ENCODE measurements at places on chromosomes 2 and 18.

DNA sequence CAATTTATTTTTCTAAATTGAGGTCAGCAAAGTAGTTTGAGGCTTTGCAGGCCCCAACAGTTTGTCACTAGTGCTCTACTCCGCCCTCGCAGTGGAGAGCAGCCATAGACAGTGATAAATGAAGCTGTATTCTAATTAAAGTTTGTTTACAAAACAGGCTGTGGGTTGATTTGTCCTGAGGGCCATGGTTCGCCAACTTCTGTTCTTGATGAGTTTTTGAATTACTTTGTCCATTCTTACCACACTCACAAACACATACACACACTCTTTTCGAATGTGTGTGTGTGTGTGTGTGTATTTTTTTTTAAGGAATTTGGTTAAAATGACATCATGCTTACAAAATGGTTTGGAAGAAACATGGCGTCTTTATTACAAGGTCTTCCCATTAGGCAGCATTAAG is 68.6 kb downstream of the MTCL1 start:
- DNase-seq: no peak

GRCh38 chr18:1014509-1014908 is 109.8 kb downstream of the ADCYAP1 start:
- peak; percentile 98 for DNase-seq

- DNase-seq: no peak
Observed at GRCh38 chr2:1569879-1570450, 156.7 kb downstream of the TPO start.

DNA sequence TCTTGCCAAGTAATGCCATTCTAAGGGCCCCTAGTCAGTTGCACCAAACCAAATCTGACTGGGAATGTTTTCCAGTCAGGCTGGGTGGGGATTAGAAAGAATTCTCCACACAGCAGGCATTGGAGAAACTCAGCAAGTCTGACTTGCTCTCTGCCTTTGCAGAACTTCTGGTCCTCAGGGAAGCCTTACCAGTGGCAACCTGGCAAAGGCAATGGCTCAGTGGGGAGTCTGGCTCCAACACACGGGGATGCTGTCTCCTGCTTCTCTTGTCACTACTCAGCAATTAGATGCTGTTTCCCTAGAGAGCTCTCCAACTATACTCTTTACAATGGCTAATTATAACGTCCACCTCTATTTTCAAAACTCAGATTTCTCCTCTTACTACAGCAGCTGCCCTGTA is 810.7 kb downstream of the LRRTM4 start:
- DNase-seq: no peak

GRCh38 chr2:119860924-119861323 is 101.2 kb downstream of the PTPN4 start:
- peak; percentile 89 for DNase-seq

DNA sequence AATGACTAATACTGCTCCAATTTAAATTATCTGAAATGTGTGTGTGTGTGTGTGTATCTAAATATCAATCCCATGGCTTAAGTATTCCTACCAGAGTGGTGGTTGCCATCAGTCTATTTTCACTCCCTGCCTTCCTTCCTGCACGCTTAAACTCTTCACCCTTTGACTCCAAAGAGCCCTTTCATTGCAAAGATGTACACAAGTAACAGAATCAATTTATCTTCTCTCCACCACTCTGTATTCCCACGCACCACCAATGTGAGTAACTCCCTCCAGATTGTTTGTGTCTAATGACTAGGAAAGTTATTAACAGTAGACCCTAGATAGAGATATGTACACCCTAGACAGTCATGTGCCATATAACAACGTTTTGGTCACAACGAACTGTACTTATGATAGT is 42.8 kb downstream of the ARL6IP6 start:
- no peak for DNase-seq

DNA sequence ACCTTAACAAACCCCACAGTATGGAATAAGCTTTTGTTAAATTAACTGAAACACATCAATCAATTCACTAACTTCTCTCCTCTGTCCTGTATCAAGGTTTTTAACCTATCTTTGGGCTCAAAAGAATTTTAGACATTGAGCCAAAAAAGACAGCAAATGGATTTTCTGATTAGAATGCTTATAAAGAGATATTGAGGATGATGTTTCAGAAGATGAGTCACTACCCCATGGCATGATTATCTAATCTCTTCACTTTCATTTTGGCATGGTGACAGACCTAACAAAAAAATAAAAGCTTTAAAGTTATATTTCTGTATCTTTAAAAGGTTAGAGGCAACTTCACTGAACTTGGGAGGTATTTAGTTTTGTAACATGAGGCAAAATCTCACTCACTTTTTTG is 55.5 kb downstream of the SGPP2 start:
- DNase-seq: no peak

- DNase-seq: peak; percentile 41
Observed at GRCh38 chr18:58208207-58208932, 164.3 kb downstream of the NEDD4L start.

- DNase-seq: no peak
Observed at GRCh38 chr2:8538931-8539621, 142.8 kb upstream of the ID2 start.

- no peak for DNase-seq
Observed at GRCh38 chr2:197255543-197255942, 55.0 kb downstream of the ANKRD44 start.

GRCh38 chr18:46424898-46425297 is 232.1 kb downstream of the LOXHD1 start:
- DNase-seq: no peak

DNA sequence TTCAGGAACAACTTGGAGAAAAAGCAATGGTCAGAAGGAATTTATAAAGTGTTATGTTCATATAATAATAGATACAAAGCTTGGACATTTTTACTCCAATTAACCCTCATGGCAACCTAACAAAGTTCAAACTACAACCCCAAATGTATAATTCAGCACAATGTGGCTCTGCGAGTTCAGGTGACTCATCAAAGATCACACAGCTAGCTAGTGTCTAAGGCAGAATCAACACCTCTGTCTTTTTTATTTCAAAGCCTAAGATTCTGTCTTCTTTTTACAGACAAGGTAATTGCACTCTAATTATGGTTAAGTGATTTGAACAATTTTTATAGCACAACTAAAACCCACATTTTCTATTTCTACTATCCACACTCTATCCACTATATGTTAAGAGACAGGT is 90.5 kb downstream of the CHST9 start:
- DNase-seq: no peak

- peak; percentile 74 for DNase-seq
Observed at GRCh38 chr2:178008636-178009289, 63.8 kb downstream of the PDE11A start.

- DNase-seq: no peak
Observed at GRCh38 chr2:25043241-25043867, 1.5 kb downstream of the EFR3B start.

DNA sequence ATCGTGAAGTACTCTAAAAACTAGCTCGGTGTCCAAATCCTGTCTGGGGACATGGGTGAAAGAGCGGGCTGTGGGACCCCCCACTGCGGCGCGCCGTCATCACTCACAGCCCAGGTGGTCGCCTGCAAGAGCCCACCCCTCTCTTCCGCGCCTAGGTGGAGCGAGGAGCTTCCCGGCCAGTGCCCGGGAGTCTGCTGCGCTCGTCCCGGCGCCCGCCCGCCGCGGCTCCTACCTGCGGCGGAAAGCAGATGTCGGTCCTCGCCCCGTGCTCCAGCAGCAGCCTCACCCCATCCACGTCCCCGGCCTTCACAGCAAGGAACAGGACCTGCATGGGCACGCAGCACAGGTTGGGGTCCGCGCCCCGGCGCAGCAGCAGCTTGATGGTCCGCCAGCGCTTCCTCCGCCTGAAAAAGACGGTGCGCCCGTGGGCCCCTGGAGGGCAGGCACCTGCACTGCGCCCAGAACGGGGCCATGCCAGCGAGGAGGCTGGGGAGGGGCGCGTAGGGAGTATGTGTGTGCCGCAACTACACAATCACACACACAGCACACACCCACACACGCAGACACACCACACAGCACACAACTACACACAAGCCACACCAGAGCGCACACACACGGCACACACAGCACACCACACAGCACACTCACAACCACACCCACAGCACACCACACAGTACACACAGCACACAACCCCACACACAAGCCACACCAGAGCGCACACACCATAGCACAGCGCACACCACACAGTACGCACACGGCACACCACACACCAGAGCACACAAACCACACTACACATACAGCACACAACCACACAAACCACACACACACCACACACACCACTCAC is 37.4 kb downstream of the ANKMY1 start:
- no peak for DNase-seq

- no peak for DNase-seq
Observed at GRCh38 chr2:98802344-98802743, 71.4 kb upstream of the MGAT4A start.

DNA sequence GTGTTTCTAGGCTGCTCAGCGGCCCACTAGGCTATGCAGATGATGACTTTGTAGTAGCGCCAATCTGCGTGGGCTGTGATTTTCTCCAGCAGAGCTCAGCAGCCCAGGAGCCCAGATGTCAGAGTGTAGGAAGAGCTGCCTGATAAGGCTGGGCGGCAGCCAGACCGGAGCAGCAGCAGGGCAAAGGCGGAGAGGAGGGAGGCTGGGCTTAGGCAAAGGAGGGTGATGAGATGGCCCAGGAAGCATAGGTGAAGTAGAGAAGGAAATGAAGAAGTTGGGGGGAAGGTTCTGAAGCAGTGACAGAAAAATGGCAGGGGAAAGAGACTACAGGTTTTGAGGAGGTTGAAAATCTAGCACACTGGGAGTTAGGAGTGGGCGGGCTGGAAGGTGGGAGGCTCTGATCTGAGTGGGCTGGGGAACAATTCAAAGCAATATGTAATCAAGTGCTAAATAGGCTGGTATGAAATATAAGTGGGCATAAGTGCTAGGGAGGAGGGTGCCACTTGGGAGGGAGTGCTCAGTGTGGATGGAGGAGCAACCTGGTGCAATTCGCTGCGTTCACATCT is 50.6 kb upstream of the STPG4 start:
- DNase-seq: peak; percentile 82

- DNase-seq: peak; percentile 45
Observed at GRCh38 chr2:28155627-28156026, 237.0 kb upstream of the FOSL2 start.

GRCh38 chr2:103445347-103445746 is 683.5 kb downstream of the TMEM182 start:
- DNase-seq: peak; percentile 31

GRCh38 chr2:204681412-204681811 is 136.1 kb downstream of the PARD3B start:
- no peak for DNase-seq

DNA sequence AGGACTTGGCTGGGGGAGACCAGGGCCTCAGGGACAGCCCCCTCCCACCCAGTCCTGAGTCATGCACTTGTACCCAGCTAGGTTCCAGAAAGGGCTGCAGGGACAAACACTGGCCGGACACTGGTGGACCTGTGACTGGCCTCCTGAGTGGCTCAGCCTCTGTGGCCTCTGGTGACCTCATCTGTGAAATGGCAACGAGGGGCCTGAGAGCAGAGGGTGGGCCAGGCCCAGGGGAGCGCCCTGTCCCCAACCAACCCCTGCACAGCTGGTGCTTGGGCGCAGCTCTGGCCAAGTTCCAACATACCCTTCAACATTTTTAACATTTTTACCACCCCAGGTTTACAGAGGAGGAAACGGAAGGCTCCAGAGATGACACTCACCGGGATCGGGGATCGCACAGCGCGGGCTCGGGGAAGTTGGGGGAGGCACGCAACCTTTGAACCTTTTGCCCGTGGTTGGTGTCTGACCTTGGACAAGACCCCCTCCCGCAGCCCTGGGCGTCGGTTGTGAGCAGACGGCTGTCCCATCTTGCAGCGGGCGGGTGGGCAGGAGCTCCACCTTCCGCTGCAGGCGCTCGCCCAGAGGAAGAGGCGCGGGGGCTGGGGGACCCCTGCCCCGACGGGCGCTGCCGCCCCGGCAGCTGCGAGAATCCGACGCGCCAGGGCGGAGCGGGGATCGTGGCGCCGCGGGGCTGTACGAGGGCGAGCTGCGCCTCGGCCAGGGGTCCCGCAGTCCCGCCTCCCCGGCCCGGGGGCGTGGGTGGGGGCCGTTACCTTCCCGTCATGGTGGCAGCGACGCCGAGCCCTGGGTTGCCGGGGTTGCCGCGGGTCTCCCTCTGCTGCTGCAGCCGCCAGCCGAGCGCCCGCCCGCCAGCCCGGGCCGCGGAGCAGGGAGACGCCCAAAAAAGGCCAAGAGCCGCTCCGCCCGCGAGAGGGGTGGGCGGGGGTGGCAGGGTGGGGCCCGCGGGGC is 805 bp downstream of the LIMS2 start:
- DNase-seq: peak; percentile 42

DNA sequence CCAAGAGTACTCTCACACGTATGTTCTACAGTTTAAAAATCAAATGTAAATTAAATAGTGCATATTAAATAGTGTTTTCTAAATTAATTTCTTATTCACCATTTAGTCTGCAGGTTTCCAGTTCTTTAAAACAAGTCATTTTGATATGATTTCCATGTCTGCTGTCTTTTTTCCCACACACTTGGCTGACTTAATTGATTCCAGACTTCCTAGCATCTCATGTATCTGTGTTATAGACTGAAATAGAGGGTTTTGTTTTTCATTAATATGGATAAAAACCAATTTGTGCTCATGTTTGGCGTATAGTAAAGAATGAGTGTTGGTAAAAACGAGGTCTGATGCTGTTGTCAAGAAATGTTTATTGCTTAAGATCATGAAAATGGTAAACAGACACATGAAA is 104.3 kb downstream of the SRBD1 start:
- DNase-seq: no peak

DNA sequence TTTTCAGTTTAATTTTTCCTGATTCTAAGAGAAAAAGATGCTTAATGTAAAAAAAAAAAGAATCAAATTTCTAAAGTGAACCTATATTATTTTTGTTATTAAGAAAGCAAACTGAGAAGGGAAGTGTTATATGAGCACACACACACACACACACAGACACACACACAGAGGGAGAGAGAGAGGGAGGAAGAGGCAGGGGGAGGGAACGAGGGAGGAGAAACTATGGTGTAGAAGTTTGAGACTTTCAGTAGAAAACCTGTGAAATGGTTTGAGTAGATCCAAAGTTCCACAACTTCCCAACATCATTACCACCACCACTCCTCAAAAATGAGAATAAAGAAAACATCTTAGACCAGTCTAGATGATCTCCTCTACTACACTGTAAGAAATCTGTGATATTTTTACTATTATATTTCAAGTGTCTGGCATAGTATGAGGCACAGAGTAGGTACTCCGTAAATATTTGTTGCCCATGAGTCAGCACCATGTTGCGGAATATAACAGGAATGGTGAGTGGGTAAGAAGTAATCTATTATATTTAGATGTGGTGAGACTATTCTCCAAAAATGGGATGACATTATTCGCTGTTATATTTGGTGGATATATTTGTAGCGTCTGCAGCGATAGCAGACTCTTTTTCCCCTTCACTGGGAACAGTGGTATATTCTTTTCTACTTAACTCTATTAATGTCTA is 149.4 kb upstream of the DNMT3A start:
- peak; percentile 16 for DNase-seq

GRCh38 chr2:50752237-50752636 is 279.7 kb downstream of the NRXN1 start:
- no peak for DNase-seq

- DNase-seq: peak; percentile 55
Observed at GRCh38 chr2:144456680-144457079, 63.2 kb downstream of the ZEB2 start.

All from NCI-H82 (cell line).